ENCODE measurements at places on chromosomes 1 and 21.
A peak's percentile ranks its signal among the peaks of the same experiment; 100 is the strongest.

DNA sequence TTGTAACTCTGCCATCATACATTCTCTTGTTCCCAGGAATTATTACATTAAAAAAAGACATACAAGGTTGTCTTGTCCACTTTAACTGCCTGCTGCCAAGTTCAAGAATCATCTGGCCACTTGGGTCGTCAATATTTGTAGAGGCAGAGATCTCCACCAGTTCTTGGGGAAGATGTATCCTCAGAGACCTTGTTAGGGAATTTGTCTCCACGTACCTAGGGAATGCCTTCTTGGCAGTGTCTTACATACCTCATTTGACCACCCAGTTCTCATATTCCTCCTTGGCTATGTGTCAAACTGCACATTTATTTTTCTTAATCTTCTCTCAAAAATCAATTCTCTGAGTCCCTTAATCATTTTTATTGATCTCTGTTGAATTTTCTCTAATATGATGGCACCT lies 266.0 kb downstream of the SPATA17 start:
- DNase-seq, result no peak

- DNase-seq, result no peak
Measured at GRCh38 chr1:201507360-201507675, 395 bp upstream of the CSRP1 start.

- no peak for DNase-seq
Measured at GRCh38 chr21:37475186-37475868, 108.8 kb downstream of the DYRK1A start.

DNA sequence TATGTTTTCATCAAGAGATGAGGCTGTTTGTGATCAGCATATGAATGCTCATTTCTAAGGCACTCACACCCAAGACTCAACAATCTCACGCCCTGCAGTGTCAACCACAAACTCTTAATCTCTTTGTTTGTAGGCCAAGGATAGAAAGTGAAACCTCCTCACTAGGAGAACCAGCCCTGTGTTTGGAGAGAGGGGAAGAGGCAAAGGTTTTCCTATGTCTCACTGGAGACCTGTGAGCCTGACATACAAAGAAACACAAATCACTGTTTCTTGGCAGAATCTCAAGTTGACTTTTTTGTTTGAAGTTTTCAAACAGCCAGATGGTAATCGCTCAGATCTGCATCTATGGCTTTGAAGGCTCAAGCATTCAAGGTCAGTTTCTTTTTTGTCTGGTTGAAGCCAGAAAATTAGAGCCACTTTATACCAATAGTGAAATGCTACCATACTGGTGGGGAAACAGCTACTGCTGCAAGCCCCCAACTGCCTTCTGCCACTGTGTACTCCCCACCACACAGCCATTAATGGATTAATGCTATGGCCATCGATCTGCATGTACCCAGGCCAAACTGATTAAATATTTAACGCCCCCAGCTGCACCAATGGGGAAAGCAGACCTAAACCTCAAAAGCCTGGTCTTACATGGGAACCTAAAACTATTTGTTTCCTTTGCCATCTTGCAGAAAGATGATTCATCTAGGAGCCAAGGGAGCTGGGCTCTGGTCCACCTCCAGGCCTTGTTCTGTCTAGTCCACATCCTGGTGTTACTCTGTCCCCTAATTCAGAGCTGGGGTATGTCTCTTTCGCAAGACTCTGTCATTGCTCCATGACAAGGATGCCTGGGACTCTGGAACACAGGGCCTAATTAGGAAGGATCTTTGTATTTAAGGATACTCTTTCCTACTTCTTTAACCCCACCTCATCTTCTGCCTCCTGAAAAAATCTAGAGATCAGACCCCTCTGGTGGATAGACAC lies 16.3 kb downstream of the PDZK1 start:
- no peak for DNase-seq

- DNase-seq, result no peak
Measured at GRCh38 chr1:219153723-219154122, 20.0 kb upstream of the LYPLAL1 start.

DNA sequence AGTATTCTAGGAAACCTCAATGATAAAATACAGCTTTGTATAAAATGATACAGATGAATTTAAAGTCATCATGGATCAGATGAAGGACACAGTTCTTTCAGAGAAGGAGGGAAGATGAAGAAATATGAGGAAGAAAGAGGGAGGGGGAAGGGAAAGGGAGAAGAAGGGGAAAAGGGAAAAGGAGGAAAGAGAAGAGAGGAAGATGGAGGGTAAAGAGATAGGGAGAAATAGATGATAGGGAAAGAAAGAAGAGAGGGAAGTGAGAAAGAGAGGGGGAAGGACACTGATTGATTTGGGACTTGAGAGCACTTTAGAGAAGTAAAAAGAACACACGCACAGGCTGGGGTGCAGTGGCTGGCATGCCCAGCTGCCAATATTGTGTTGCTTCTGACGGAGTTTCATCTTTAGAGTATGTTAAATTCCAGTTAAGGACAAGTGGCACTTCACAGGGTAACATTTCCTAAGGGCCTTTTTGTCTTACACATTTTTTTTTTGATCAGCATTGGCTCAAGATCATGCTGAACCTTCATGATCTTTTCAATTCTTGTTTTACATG lies 235.9 kb upstream of the DMRTA2 start:
- no peak for DNase-seq

DNA sequence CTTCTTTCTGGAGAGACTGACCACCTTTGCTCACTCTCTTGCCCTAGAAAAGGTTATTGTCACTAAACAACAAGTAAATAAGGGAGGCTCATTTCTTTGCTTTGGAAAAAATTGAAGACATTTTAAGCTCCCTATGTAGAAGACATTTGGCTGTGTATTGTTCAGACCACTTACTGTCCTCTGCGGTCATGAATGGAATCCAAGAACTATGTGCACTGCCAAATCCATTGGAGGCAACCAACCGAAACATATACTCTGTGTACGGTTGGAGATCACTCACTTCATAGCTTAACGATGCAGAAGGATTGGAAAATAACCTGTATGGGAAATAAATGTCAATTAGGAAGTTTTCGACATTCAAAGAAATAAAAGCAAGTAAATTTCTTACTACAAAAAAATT lies 332.8 kb downstream of the KCTD3 start:
- DNase-seq, result no peak

DNA sequence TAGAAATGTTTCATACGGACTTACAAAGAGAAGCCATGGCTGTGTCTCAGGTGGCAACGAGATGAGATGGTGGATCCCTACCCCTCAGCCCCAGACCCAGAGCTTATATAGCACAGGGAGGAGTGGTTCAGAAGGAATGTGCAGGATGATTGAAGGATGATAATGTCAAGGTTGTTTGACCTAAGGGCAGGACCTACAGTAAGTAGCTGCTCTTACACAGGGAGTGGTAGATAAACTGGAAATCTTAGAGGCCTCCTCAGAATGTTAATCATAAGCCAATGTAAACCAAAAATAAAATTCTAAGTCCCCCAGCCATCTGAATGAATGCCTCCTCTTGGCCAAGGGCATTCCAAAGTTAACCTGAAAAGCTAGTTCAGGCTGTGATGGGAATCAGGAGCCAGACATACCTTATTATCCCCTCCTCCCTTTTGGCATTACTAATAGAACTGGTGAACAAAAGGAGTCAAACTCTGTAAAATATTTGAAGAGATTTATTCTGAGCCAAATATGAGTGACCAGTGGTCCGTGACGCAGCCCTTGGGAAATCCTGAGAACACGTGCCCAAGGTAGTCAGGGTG lies 45.8 kb upstream of the PDE9A start:
- no peak for DNase-seq

DNA sequence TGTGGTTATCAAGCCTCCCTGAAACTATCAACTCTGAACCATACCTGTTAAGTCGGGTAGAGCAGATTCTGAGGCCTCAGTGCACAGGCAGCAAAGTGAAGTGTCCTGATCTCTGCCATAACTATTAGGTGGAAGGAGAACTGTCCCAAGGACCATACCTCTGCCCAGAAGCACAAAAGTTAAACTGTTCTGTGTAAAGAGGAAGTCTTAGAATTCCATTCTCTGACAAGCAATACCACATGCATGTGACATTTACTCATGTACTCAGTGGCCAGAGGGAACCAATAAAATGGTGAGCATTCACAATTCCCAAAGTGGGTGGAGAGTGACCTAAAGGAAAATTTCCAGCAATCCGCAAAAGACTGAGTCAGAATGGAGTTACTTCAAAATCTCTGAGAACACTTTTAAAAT lies 61.0 kb downstream of the TOR3A start:
- peak; percentile 99 for DNase-seq

GRCh38 chr21:42094811-42095210 lies 23.7 kb downstream of the UMODL1 start:
- DNase-seq, result no peak

DNA sequence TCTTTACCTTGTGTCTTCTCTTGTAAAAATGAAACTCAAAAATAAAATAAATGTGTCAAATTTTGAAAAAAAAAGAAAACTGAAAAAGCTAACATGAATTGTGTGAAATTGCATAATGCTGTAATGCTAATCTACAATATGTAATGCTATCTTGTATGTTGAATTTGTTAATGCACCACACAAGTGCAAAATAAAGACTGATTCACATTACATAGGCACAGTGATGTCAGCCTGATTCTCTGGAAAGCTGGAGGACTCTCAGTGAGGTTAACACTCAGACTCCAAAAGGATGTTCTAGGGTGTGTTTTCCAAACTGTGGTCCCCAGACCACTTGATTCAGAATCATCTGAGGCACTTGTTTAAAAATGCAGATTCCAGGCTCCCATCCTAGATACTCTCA lies 25.6 kb downstream of the SYT11 start:
- DNase-seq, result no peak

Data from HS-5 (cell line).